H54 (cell line): ENCODE measurements at places on chromosomes 5 and 9.

GRCh38 chr5:180332861-180333260 lies 20.3 kb downstream of the GFPT2 start:
- no peak for DNase-seq

- no peak for DNase-seq
Measured at GRCh38 chr5:77943851-77944250, 167.7 kb upstream of the TBCA start.

DNA sequence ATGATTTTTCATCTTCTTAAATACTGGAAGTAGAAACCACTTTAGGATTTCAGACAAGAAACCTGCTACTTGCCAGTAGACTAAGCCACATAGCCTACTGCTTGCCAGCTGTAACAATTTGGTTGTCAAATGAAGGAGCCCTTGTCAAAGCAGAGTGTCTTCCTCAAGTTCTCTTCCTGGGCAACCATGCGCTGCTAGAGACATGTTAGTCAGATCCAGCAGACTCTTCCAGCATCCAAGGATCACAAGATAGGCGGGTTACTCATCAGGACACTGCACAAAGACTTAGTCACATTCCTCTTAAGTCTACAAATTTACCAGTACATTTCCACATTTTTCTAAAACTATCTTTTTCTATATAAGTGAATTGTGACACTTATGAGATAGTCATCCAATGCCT lies 24.4 kb downstream of the SKIC3 start:
- DNase-seq = peak; percentile 5

- no peak for DNase-seq
Measured at GRCh38 chr9:133253268-133253667, 21.7 kb downstream of the ABO start.

- DNase-seq = no peak
Measured at GRCh38 chr5:6475626-6476312, 27.1 kb downstream of the UBE2QL1 start.

DNA sequence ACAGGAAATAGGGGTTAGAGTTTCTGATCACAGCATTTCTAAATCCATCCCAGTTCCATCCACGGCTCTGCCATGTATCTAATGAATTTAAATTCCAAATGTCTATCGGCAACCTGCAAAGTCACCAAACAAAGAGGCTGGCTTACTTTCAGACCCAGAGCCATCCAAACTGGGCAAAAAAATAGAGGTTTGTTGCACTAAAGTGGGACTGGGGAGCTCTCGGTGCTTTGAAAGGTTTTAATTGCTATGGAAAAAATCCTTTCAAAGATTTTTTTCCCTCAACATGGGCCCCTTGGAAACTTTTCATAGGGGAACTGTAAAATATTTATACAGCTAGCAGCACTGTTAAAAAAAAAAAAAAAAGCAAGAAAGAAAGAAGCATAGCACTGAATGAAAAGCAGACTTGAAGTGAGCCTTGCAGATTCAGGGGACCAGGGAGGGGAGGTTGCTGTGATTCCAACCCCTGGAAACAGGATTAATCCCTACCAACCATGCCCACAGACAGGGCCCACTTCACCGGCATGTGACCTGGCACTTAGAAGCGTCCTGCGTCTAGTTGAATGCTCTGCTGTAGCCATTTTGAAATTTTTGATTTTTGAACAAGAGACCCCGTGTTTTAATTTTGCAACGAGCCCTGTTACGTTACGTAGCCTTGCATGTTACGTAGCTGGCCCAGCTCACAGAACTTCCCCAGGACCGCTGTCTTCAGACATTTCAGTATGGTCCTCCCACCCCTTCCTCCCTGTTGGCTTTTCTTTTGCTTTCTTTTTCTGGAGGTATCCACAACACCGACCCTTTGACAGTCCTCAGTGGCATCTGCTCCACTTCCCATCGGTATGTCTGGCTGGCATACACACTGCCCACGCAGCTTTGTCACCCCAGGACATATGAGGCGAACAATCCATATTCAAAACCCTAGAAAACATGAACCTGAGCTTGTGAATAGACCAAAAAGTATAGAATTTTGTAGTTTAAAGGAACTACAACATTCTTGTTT lies 105.3 kb upstream of the NFIB start:
- DNase-seq = no peak

DNA sequence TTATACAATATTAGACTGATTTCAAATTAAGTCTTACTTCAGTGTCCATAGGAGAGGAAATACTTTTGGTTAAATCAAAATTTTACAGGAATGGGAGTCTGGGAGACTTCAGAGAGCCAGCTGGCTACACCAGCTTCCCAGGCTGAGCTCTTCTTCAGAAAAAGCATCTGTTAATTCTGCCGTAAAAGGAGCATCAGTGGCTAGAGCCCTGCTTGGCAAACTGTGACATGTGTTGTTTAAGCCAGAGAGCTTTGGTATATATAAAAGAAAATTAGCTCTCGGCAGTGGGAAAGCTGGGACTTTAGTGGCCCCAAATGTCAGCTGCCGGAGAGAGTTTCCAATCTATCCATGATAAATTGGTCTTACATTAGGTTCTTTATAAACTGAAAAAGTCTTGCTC lies 378.8 kb upstream of the TUSC1 start:
- no peak for DNase-seq

GRCh38 chr9:101354143-101354764 lies 30.6 kb downstream of the BAAT start:
- no peak for DNase-seq

DNA sequence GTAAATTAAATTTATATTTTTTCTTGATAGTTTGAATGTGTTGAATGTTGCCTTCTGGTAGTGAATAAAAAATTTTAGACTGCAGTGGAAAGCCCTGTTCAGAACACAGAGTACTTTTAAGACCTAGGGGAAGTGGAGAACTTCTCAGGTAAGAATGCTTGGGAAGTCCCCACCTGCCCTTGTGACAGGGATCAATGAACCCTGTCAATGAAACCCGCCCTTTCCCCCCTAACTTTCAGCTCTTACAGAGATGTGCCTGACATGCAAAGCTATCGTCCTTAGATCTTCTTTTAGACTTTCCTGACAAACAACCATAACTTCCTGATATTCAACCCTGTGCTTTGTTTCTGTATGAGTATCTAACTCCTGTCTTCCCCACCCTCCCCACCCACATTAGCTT lies 562.7 kb downstream of the TLE4 start:
- no peak for DNase-seq

GRCh38 chr5:24364711-24365110 lies 280.1 kb downstream of the CDH10 start:
- no peak for DNase-seq

DNA sequence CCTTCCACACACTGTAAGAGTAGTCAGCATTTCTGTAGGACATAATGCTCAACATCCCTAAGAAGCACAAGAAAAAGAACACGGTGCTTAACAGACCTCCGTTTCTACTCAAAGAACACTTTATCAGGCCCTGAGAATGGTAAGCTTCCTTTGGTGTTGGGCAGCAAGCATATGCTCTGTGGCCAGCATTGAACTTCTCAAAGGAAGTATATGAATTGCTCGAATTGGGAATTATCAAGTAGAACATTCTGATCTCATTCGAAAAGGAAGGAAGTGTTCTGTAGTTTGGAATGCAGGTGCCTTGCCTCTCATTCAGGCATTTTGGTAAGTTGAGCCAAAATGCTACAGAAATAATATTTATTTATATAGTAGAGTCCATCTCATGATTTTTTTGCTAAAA lies 61.0 kb downstream of the C5 start:
- no peak for DNase-seq

- no peak for DNase-seq
Measured at GRCh38 chr5:115432691-115433090, 111.9 kb downstream of the FEM1C start.

GRCh38 chr5:144315994-144316634 lies 145.4 kb downstream of the KCTD16 start:
- no peak for DNase-seq
